ENCODE measurements at places on chromosomes 5 and 9.

- DNase-seq: no peak
These were observed 678 bp downstream of the SLC2A6 start for GRCh38 chr9:133477992-133478850.

- peak; percentile 28 for DNase-seq
These were observed 19.0 kb downstream of the C9orf152 start for GRCh38 chr9:110188991-110189390.

DNA sequence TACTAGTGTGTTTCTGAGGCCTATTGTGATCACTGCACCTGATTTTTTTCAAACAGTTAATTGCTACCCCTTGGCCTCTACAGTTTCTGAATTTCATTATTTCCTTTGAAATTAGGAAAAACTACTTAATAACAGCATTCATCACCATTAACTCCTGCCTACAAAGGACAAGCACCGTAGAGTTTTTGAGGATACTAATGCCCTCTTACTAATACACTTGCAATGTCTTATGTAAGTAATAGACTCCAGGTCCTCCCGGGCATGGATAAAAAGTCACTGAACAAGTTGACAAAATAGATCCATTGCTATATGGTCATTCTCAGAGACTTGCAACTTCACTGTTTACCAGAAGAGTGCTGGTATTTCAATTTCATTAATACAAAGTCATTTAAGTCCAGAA is 1172.5 kb downstream of the CDH12 start:
- DNase-seq: no peak

DNA sequence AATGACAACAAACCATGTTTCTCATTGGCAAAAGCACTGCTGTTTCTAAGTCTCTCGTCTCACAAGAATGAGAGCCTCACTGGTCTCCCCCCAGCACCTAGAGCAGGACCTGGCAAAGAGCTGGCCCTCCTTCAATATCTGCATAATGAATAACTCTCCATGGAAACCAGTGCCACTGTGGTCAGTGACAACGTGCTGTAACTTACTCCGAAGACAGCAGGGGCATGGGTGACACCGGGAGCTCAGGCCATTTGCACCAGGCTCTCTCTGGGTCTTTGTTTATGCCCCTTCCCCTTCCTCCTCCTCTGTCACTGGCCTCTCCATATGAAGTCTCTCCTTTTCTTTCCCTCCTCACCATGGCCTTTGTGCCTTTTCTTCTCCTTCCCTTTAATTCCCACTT is 33.3 kb downstream of the TAS2R1 start:
- DNase-seq: no peak

DNA sequence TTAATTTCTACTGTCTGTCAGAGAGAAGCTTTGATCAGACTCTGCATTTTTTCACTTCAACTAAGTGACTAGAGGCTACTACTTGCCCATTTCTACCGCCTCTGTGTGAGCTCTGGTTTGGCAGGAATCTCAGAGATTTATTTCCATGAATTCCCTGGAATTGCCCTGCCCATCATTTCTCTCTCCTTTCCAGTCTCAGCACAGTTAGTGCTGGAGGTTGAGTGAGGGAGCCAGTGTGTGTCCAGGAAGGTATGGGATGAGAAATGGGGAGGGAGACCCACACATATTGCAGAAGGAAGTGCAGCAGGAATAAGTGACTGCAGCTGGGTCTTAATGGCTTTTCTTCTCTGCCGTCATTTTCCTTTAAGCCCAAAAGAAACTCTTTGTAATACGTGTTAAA is 443.1 kb upstream of the ZNF462 start:
- no peak for DNase-seq
